ENCODE measurements at places on chromosomes 16 and 17.

DNA sequence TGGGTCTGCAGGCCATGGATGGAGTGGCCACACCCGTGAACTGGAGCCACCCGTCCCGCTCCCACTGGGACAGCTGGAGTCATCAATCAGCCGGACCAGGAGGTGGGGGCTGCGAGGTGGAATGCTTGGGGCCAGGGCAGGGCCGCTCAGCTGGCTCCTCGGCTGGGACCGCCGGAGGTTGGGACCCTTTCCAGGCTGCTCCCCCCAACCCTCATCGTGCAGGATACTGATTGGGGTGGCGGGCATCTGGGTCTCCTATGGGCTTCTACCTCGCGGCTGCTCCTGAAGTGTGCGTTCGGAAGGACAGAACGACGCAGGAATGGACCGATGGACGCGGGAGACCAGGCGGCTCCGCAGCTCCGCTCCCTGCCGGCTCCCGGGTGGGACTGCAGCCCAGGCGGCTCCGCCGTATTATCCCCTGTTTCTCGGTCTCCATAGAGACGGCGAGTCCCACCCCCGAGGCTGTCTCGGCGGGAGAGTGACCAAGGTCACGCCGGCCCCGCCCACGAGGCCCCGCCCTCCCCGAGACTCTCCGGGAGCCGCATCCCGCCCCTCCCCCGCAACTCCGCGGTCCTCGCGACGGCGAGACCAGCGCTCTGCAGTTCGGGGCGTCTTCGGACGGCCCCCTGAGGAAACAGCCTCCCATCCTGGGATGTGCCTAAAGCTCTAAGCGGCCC lies at the start of gene TPPP3:
Gene TPPP3, minus strand, starts transcription at position 388 of the 677 bp plus-strand sequence. CDS start 2,387 bp downstream, outside the sequence.
- no peak for DNase-seq

DNA sequence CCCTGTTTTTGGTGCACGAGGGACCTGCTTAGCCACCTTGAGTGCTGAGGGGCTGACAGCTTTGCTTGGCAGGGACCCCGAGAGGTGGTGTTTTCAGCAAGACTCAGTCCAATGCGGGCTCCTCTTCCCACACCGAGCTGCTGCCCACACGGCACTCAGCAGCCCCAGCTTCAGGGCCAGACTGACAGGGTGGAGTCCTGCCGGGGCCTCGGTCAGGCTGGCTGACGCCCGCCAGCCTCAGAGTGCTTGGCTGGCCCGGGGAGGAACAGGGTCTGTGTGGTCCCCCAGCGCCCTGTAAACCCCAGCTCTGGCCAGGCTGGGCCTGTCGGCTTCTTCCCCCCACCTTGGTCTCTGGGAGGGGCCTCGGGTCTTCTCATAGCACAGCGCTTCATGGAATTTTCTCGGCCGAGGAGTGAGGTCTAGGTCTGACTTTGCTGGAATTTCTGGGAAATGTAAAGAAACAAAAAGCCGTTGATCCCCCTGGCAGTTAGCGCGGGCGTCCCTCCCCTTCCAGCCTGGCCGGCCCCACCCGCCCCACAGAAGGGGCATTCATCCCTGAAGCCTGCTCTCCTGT lies 2.6 kb downstream of the SOX8 start:
- DNase-seq = no peak

DNA sequence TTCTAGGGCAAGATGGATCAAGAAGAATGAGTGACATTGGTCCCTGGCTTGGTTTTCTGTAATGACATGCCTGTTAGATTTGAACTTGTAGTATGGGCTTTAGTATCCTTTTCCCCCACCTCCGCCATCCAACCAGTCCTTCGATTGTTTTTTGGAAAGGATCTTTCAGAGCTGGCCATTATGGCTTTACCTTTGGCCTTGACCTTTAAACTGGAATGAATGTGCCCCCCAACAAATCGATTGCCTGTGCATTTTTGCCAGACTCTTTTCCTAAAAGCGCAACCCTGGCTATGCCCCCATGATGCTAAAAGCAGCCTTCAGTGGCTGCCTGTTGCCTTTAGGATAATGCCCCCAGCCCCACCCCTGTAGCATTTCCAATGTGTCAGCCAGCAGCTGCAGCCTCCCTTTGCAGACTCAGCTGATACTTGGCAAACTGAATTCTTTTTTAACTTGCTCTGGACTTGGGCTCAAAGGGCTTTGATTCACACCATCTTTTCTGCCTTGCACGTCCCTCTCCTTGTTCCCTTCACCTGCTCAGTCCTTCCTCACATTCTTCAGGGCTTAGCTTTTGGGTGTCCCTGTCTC lies 4.0 kb downstream of the GPRC5C start:
- no peak for DNase-seq

GRCh38 chr17:7611635-7612293 lies 2.9 kb downstream of the FXR2 start:
- DNase-seq = no peak

- DNase-seq = no peak
Measured at GRCh38 chr16:22635357-22635761, 124.7 kb downstream of the NPIPB5 start.

DNA sequence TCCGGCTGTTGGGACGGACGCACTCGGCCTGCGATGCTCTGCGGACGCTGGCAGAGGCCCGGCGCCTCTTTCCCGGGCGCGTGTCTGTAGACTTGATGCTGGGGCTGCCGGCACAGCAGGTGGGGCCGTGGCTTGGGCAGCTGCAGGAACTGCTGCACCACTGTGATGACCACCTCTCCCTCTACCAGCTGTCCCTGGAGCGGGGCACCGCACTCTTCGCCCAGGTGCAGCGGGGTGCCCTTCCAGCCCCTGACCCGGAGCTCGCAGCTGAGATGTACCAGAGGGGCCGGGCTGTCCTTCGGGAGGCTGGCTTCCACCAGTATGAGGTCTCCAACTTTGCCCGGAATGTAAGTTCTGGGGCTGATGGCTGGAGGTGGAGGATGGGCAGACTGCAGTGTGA lies 3.5 kb downstream of the RSAD1 start:
- DNase-seq = no peak

DNA sequence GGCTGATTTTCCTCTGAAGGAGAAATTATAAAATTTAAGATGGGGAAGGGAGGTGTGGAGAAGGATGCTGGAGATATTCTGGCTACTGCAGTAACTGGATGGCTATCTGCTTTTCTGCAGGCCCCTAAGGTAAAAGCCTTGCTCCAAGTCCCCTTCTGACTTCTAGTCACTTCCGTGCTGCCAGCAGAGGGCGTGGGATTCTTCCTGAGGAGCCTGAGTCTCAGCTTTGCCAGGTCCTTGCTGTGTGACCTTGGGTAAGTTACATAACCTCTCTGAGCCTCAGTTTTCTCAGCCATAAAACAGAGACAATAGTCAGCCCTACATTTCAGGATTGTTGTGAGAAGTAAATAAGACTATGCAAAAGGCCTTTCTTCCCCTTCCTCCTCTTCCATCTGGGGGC lies 24.3 kb upstream of the TMEM220 start:
- no peak for DNase-seq

DNA sequence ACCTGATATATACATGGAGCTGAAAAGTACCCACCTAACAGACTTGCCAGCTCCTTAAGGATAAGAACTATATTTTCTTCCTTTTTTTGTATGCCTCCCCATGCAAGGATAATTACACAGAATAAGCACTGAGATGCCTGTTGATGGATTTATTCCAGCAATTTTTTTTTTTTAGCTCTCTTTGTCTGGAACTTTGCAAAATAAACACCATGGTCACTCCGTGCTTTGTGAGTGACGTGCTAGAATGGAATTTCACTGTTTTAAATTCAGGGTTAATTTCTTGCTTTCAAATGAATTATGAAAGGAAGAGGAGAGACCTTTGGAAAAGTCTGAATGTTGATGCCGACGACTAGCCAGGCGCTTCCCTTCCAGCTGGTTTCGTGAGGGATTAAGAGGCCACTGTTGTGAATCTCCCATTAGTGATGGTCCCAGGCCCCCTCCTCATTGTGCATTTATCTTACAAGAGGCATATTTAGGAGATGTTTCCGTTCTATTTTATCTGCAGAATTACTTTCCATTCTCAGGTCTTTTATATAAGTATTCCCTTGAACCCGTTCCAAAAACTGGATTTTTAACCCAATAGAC lies 529.1 kb downstream of the WWOX start:
- no peak for DNase-seq

GRCh38 chr17:32283745-32284201 lies 18.1 kb downstream of the RHBDL3 start:
- no peak for DNase-seq

- DNase-seq = no peak
Measured at GRCh38 chr17:4748686-4749085, 9.0 kb upstream of the CXCL16 start.

GRCh38 chr17:48228720-48229119 lies 121.2 kb downstream of the SNX11 start:
- DNase-seq = no peak

DNA sequence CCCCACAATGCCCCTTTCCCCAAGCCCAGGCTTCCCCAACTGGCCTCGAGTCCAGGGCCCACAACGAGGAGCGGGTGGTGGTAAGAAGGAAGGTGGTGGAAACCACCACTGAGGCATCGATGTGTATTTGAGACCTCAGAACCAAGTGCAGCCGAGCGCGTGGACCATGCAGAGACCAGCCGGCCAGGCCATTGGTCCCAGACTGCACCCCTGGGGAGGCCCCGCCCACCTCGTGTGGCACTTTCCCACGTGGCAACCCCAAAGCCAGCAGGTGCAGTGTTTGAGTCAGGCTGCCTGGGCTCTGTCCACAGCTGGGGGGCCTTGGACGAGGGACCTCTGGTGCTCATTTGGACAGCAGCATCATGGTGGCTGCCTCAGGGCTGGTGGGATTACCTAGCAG lies 28.1 kb upstream of the BAHCC1 start:
- no peak for DNase-seq

DNA sequence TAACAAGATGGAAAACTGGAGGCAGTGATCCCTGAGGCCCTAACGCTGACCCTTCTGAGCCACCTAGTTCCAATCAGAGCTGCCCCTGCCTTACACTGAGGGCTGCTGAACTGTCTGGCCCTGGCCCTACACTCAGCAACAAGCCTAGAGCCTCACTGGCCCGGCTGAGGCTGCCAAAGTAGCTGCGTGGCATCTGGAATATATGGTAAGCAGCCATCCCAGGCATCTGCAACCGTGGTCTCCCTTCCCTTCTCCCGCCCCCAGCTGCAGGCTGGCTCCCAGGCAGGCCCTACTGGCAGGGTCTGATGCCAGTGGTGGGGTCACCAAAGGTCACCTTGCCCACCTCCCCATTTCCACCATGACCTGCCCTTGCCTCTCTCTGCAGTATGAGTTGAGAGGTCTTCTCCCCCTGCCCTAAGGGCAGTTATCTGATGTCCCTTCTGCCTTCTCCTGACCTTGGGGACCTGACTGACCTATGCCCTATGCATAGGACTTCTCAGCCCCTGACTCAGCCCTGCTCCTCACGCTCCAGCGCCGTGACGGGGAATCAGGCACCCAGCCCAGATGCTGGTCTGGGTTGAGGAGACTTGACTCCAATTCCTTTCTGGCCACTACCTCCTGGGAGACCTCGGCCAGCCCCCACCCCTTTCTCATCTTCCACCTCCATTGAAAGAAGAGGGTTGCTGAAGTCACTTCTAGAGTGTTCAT lies 45.3 kb downstream of the CPNE2 start:
- no peak for DNase-seq

GRCh38 chr17:64060331-64060730 lies 39.9 kb upstream of the ICAM2 start:
- DNase-seq = no peak

DNA sequence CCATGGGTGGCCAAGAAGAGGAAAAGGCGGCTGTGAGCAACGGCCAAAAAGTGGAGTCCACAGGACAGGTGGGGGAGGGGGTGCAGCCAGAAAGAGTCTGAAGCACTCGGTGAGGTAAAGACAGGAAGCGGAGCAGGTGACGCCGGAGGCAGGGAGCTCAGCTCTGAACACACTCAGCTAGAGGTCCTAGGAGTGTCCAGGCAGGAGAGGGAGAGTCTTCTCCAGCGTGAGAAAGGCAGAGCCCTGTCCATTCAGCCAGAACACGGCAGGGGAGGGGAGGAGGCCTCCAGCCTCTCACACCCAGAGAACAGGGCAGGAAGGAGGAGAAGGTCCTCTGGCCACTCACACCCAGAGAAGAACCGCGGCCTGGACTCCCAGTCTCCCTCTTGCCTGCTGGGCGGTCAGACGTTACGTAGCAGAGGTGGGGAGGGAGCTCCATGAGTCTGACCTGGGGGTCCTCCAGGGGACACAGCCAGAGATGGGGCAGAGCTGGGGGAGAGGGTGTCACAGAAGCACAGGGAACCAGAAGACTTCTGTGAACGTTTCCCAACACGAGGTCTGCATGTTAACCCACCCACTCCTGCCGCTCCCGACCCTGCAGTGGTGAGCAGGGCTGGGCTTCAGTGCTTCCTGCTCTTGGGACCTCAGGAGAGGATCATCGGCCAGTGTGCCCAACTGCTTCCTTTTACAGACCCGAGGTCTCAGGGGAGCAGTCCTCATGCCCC lies 89.2 kb downstream of the ABR start:
- no peak for DNase-seq

DNA sequence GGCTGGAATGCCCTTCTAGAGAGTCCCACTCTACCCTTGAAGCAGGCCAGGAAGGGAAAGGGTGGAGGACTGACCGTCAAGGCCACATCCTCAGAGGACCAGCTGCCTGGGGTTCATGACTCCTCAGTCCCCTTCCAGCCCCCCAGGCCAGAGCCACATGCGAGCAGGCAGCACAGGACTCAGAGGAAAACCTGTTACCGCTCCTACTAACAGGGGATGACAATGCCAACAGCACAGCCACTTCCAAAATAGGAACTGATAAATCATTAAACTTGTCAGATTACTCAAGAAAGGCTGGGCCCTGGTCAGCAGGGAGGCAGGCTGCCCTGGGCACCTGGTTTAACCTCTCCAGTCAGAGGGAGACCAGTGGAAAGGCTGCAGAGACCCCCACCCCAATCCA lies 206.2 kb upstream of the SDK2 start:
- no peak for DNase-seq

DNA sequence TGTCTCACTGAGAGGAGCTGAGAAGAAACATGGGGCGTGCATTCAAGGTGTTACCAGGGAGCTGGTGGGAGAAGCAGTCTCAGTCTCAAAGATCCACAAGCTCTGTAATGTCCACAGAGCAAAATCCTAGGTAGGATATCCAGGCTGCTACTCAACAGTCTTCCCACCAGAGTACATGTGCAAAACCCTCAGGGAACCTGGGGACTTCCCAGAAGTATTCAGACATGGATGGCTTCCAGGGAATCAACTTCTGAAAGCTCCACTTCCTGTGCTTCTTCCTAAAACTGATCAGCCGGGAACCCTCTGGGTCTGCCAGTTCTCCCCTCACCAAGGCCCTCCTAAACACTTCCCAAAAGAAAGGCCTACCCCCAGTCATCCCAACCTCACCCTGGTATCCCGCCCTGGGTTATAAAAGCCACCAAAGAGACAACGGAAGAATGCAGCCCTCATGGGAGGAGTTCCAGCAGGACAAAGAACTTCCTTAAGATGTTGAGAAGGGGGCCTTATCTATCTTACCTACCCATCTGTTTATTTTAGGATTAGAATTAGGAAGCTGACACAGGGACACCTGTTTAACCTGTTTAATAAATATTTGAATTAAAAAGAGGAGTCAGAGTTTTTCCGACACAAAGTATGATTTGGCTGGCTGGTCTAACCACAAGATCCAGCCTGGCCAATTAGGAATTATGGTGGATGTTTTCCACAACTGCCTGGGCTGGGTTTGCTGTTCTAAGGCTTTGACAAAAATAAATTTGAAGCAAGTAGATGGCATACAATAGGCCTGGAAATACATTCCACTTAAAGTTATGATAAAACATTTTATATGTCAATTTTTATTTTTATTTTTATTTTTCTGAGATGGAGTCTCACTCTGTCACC lies 37.0 kb downstream of the CUEDC1 start:
- DNase-seq = no peak
